Fibroblast of villous mesenchyme (primary cell): ENCODE measurements at places on chromosomes 11 and 22. TPM values are rescaled to one million over a fixed set of nuclear protein-coding genes. Genes with fewer than 3 reads are reported as not detected.

GRCh38 chr11:123457187-123457770 is 27.2 kb downstream of the GRAMD1B start:
- peak; percentile 8 for DNase-seq

The CEP126 gene
- total RNA-seq = 0.97 and 2.2 TPM in 2 replicates

The PDE2A gene
- total RNA-seq = under 0.01 TPM in 2 replicates

- no peak for DNase-seq
These were observed 5.6 kb downstream of the AHNAK start for GRCh38 chr11:62540804-62541701.

The NOX4 gene
- 5.2 and 9.3 TPM in 2 replicates for total RNA-seq

The GTSE1 gene
- total RNA-seq = 7.4 and 10.4 TPM in 2 replicates

- no peak for DNase-seq
These were observed 3.8 kb downstream of the RPLP2 start for GRCh38 chr11:813456-814096.

The TMEM80 gene
- total RNA-seq = 13.0 and 16.8 TPM in 2 replicates

DNA sequence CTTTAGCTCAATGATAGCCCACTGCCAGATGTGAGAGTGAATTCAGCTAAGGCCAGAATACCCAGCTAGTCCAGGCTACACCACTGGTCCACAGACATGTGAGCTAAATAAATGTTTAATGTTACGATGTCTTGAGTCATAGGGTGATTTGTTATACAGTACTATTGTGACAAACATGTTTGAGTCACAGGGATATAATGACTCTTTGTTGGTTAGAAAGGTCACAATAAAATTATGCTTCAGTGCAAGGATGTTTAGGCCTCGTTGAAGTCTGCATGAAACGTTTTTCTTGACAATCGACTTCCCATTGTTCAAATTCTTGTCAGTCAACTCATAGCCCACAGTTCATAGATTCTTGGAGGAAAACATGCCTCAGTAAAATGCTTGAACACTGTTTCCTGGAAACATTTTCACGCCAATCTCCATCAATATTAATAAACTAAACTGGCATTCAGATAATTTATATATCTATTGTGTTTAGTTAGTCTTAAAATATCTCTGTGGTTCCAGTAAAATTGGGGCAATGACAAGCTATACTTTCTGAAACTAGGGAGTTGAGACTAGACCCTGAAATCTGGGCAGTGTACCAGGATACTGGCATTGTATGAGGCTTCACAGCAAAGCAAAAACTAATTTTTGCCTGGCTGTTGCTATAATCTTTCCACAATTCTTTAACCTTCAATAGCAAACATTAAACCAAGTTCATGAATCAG is 650.8 kb upstream of the KIRREL3 start:
- peak; percentile 4 for DNase-seq

The DDIAS gene
- total RNA-seq = 1.9 and 5.6 TPM in 2 replicates

The APOL5 gene
- total RNA-seq = not detected in 2 replicates

DNA sequence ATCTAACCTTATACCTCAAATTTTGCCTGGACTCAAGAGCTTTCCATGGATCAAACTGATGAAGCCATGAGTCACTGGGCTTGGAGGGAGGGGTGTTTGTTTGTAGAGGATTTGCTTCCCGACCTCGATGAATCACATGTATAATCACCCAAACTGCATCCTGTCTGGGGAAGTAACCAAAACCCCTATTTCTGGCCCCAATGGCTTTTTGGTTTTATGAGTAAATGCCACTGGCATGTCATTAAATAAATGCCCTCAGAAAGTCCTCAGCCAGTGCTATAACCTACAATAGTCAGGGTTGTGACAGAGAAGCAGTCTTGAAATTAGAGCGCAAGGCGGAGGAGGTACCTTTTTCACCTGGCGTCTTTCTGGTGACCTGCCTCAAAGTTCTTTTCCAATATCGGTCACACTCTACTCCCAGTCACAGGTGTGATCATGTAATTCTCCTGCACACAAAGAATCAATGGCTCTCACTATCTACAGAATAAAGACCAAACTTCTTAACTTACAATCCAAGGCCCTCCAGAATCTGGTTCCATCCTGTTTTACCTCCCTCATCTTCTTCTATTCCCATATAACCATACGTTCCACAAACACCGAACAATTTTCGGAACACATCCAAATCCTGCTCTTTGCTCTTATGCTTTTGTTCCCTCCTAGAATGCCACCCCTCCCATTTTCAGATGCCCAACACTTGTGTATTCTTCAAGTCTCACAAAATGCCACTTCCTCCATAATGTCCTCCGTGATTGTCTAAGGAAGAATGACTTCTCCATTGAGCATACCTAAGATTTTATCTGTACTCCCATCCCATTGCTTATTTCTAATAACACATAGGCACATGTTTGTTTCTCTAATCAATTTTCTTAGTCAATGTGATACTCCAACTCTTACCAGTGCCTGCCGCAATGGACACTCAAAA is 81.3 kb upstream of the BLID start:
- DNase-seq = peak; percentile 95

The PHF21B gene
- not detected in 2 replicates for total RNA-seq

The MRGPRE gene
- not detected in 2 replicates for total RNA-seq

GRCh38 chr11:64556044-64556720 is 34.8 kb upstream of the SLC22A12 start:
- DNase-seq = no peak
